GM13976 (cell line): ENCODE measurements at places on chromosomes 2 and 18.
A peak's percentile ranks its signal among the peaks of the same experiment; 100 is the strongest.

- DNase-seq: no peak
Observed at GRCh38 chr2:45692566-45692965, 41.1 kb downstream of the PRKCE start.

GRCh38 chr18:22065311-22065710 is 104.1 kb upstream of the GATA6 start:
- no peak for DNase-seq

GRCh38 chr2:167675906-167676305 is 571.5 kb downstream of the STK39 start:
- no peak for DNase-seq

- DNase-seq: peak; percentile 76
Observed at GRCh38 chr2:233422050-233422639, 67.9 kb downstream of the DGKD start.

GRCh38 chr2:105388971-105389381 is 9.9 kb downstream of the FHL2 start:
- DNase-seq: no peak

DNA sequence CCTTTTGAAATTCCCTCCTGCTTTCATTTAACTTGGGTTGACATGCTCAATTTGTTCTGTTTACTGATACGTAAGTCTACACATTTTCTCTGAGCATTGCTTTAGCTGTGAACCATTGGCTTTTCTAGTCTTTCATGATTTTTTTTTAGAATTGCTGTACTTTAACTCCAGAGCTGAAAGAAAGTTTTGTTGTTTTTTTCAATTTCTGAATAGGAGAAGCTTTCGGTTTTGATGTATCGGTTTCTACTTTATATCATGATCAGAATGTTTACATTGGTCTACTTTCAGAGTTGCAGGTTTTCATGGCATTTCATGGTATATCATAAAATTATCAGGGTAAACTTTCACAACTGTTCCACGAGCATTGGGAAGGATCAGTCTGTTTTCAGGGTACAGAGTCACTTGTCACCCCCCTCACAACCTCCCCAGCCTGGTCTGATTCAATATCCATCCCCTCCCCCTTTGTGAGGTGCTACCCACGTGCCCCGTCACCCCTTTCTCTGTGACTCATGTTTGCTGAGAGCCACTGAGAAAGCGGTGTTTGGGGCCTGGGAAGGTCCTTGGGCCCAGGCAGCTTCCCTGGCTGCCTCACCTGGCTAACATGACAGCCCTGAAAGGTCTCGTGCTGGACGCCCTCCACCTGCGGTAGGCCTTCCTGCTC is 7.0 kb downstream of the ASTL start:
- no peak for DNase-seq

GRCh38 chr18:51082571-51083267 is 52.7 kb downstream of the SMAD4 start:
- peak; percentile 36 for DNase-seq

GRCh38 chr2:196489371-196489770 is 150.1 kb upstream of the CCDC150 start:
- no peak for DNase-seq

DNA sequence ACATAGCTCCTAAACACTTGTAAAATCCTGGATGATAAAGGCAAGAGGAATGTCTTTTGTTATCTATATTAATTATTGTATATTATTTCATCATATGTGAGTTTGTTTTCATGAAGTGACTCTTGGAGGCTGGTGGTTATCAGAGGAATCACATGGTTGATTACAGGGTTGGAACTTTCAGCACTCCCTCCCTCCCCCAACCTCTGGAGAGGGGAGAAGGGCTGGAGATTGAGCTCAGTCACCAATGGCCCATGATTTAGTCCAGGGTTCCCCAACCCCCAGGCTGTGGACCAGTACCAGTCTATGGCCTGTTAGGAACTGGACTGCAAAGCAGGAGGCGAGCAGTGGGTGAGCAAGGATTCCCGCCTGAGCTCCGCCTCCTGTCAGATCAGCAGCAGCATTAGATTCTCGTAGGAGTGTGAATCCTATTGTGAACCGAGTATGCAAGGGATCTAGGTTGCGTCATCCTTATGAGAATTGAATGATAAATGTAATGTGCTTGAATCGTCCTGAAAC is 37.7 kb downstream of the FBXO48 start:
- DNase-seq: no peak

DNA sequence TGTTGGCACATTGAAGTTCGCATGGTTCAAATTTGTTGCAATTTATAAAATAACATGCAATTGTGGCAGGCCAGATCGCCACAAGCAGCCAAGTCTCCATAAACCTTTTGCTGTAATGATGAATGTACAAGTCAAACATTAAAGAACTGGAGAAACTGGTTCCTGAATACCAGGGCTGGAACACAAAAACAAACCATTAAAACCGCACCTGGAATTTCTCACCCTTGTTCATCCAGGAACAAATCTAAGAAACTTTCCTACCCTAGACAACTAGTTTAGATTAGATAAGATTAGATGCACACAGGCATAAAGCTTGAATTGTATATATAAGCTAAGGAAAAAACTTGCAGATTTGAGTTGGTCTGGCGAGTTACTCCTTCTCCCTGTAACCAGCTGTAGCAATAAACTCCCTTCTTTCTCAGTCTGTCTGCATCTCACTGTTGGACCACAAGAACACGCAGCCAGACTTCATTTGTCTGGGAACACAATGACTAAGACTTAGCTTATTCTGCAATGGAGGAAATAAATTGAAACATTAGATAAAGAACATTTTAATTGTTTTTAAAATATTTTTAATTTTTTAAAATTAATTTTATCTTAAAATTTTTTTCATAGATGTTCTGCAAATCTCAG is 1835.5 kb upstream of the LRRTM1 start:
- DNase-seq: no peak

DNA sequence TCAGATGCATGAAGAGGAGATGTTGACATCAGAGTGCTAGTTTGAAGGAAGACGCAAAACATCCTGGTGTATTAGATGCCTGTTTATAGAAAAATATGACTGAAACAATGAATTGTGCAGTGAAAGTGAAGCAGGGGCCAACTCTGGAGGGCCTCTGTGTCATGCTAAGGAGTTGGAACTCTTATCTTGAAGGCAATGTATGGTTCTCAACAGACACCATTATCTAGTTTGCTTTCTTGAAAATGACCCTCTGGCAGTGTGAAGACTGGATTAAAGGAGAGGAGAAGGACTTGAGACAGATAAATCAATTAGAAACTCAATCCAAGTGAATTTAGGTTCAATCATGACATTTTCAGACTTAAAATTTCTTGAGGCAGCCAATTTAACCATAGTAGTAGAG is 63.1 kb downstream of the ITGA4 start:
- no peak for DNase-seq

DNA sequence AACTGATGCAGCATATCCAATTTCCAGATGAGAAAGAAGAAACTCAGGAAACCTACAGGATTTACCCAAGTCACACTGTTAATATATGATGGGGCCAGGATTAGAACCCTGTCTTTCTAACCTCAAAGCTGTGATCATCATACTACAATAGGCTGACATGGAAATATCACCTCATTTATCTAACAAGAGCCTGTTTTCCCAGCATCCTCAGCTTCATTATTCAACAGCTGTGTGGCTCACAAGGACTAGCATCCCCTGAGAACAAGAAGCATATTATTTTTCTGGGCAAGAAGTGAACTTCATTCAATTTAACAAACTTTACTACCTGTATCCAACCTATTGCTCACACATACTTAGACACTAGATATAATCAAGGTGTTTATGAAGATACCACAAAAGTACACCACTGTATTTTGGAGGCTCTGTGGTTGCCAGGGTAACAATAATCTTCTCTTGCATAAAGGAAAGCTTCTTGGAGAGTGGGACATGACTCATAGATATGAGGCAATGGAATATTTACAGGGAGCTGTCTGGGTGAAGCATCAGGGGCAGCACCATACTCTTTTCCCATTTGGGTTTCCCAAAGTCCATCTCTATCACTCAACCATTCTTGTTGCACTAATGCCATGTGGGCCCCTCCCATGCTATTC is 218.2 kb downstream of the RAD51AP2 start:
- DNase-seq: no peak

GRCh38 chr18:5787936-5788335 is 107.4 kb downstream of the TMEM200C start:
- DNase-seq: no peak

DNA sequence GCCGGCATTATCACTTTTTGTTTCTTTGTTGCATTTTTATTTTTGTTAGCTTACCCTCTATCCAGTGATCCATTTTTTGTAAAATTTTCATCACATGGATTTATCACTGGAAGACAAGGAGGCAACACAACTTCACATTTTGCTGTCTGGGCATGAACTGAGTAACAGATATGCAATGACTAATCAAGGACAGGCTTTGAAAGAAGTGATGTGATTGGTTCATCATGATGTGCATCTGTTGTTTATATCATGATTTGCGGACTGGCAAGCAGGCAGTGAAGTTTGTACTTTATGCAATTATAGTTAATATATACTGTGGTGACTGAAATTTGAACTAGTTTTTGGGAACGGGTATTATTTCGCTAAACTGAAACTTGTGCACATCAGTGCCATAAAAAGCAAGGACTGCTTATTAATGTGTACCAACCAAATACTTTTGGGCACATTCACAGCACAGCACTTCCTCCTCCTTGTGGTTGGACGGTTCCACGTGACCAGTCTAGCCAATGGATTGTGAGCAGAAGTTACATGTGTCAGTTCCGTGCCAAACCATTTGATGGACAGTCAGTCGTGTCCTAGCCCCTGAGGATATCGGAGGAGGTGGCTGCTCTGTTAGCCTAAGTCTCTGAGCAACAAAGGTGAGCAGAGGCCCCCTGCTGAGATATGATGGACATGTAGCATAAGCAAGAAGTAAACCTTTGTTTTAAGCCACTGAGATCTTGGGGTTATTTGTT is 201.4 kb upstream of the SIX2 start:
- no peak for DNase-seq

- DNase-seq: no peak
Observed at GRCh38 chr2:46874236-46874929, 41.2 kb downstream of the MCFD2 start.

DNA sequence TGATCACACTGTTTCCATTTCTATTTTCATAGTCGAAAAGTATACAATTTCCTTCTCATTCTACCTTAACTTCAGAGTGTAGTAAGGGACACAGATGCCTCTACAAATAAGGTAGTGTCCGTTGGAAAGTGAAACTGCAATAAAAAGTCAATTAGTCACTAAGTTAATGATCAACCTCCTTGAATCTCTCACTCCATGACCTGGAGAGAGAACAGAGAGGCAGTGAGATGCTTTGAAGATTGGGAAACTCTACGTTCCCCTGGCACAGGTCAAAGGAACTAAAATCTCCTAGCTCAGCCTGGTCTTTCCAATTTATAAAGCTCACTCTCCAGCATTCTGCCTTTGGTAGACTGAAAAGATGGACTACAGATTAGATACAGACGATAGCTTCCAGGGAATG is 153.8 kb upstream of the ACAA2 start:
- no peak for DNase-seq

GRCh38 chr2:218079943-218080913 is 11.2 kb downstream of the RUFY4 start:
- DNase-seq: no peak

GRCh38 chr2:195902857-195903256 is 165.8 kb downstream of the DNAH7 start:
- no peak for DNase-seq

DNA sequence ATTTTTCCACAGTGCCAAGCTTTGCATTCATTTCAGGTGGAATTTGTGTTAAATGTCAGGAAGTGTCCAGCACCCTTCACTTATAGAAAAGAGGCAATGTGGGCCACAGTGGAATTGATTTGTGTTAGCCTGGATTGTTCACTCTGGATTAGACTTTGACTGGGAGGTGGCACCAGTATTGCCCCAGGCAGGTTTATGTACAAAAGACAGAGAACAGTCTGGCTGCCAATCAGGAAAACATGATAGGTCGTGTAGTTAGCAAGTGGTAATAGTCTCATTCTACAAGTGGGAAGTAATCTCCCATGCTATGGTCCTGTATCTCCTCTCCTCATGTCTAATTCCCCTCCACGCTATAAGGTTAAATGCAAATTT is 45.6 kb downstream of the RAB27B start:
- DNase-seq: no peak

DNA sequence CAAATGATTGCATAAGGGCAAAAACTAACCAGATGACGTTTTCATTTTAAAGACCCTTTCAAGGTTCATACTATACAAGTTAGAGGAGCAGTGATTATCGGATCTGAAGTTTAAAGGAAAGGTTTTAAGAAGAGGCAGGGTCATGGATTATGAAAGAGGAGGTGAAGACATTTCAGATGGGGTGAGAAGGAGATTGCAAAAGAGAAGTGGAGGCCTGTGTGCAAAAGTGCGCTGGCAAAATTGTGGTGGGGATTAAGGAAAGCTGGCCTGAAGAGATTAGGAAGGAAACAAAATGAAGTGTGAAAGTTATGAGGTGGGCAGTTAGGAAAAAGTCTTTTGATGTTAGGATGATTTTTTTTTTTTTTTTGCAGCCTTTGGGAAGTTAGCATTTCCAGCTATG is 935.7 kb upstream of the FAM98A start:
- DNase-seq: no peak

DNA sequence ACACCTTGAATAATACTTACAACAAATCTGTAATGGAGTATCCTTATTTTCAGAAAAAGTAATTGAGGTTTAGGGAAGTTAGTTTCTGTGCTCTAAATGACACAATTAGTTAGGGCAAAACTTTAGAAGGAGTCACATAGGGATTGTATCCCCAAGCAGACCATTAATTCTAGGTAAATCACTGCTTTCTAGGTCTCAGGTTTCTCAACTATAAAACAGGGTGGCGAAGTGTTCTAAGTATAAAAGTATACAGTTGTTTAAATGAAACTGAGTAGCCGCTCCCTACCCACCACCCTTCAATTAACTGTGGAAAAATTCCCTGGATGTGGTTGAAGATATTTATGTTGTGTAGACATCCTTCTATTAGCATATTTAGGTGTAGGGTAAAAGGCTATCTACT is 19.9 kb upstream of the TMEM178A start:
- DNase-seq: no peak

- DNase-seq: no peak
Observed at GRCh38 chr2:159506764-159507440, 109.4 kb downstream of the BAZ2B start.

DNA sequence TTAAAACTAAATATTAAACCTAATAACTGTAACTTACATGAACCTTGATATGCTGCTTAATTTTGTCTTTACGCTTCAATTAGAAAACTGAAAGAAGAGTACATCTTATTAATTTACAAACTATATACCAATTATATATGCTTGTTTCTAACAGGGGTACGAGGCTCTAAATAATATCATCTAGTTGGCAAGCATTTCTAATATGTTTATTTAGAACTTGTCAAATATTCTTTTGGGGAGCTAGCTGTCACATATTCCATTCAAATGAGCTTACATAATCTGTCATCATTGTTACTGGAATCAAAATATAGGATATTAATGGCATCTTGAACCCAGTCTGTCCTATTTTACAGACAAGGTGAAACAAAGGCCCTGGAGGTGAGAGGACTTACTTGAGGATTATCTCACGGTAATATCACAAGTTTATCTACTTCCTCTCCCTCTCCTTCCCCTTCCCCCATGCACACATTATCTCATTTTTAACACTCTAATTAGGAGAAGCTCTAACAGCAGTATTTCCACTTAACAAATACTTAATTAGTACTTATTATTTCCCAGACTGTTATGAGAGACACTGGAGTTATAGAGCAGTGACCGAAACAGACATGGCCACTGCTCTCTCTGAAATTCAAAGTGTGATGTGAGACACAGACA is 3.5 kb downstream of the PRKD3 start:
- no peak for DNase-seq

- DNase-seq: no peak
Observed at GRCh38 chr2:151691631-151692030, 42.6 kb downstream of the NEB start.

- DNase-seq: peak; percentile 56
Observed at GRCh38 chr2:68771211-68771751, 36.7 kb downstream of the ARHGAP25 start.

- DNase-seq: no peak
Observed at GRCh38 chr2:31110431-31110830, 27.8 kb downstream of the GALNT14 start.
